Activated CD8-positive, alpha-beta T cell treated with anti-CD3 and anti-CD28 coated beads for 36 hours (primary cell): ENCODE measurements at places on chromosomes 16 and 17. TPM values are rescaled to one million over a fixed set of nuclear protein-coding genes. Genes with fewer than 3 reads are reported as not detected.

The ENPP7 gene
- 0.16 TPM for total RNA-seq

The KRT40 gene
- not detected for total RNA-seq

The KRTAP4-9 gene
- total RNA-seq = not detected

The SRCIN1 gene
- 1.1 TPM for total RNA-seq

The CDRT15 gene
- total RNA-seq = not detected

The PIK3R6 gene
- total RNA-seq = 3.9 TPM

The CLDN7 gene
- total RNA-seq = 1.7 TPM

The CA7 gene
- total RNA-seq = not detected

The JPH3 gene
- total RNA-seq = 0.09 TPM

The COQ9 gene
- 39.3 TPM for total RNA-seq

The MYH8 gene
- total RNA-seq = not detected

The TP53TG3C gene
- not detected for total RNA-seq

The C1QL1 gene
- total RNA-seq = not detected

The ANKRD40CL gene
- not detected for total RNA-seq

The NPIPB13 gene
- 20.7 TPM for total RNA-seq

The PKMYT1 gene
- total RNA-seq = 121 TPM

The CEP295NL gene
- total RNA-seq = not detected

The AXIN2 gene
- 0.69 TPM for total RNA-seq

The RAP1GAP2 gene
- 0.31 TPM for total RNA-seq

The SHISA6 gene
- not detected for total RNA-seq

The LITAFD gene
- not detected for total RNA-seq

The CXCL16 gene
- total RNA-seq = 2.0 TPM

The RCVRN gene
- not detected for total RNA-seq

The CCDC200 gene
- total RNA-seq = not detected

The KANSL1 gene
- total RNA-seq = 54.4 TPM

The GAN gene
- 11.5 TPM for total RNA-seq

The PCGF2 gene
- 0.50 TPM for total RNA-seq

The KCNH4 gene
- 0.43 TPM for total RNA-seq

The MEFV gene
- not detected for total RNA-seq

The GAA gene
- total RNA-seq = 46.2 TPM

The CRISPLD2 gene
- total RNA-seq = not detected

The NME4 gene
- 22.9 TPM for total RNA-seq

The CNTNAP1 gene
- total RNA-seq = 0.25 TPM

The KRTAP9-8 gene
- not detected for total RNA-seq

The CD300LF gene
- total RNA-seq = not detected

The CACNA1H gene
- total RNA-seq = 0.27 TPM

The KRTAP4-5 gene
- not detected for total RNA-seq

The GSG1L2 gene
- total RNA-seq = not detected

The GID4 gene
- 9.1 TPM for total RNA-seq

The CTF1 gene
- total RNA-seq = 0.32 TPM

The SLC52A1 gene
- 0.13 TPM for total RNA-seq

The CCDC92B gene
- total RNA-seq = not detected

The VMO1 gene
- total RNA-seq = not detected

The ZNF267 gene
- 70.2 TPM for total RNA-seq

The CCL8 gene
- total RNA-seq = not detected

The FOXO3B gene
- 7.2 TPM for total RNA-seq

The ETV4 gene
- total RNA-seq = 5.4 TPM

The KRTAP2-3 gene
- total RNA-seq = not detected

The DPEP3 gene
- 0.16 TPM for total RNA-seq

The KRTAP4-4 gene
- total RNA-seq = not detected

The PRR15L gene
- total RNA-seq = not detected

The BCAR1 gene
- total RNA-seq = 0.34 TPM

The CTCF gene
- 47.4 TPM for total RNA-seq

The NOD2 gene
- total RNA-seq = 1.1 TPM

The UNK gene
- 26.4 TPM for total RNA-seq

The ZFP1 gene
- 23.9 TPM for total RNA-seq

The KRT13 gene
- not detected for total RNA-seq
